Activated CD4-positive, alpha-beta T cell treated with anti-CD3 and anti-CD28 coated beads, Interleukin-2, amount 10 ng/mL, durations not matched to agents 7 days and 5 days (primary cell): ENCODE measurements at places on chromosomes 5 and 9. TPM values are rescaled to one million over a fixed set of nuclear protein-coding genes. Genes with fewer than 3 reads are reported as not detected.
A peak's percentile ranks its signal among the peaks of the same experiment; 100 is the strongest.

DNA sequence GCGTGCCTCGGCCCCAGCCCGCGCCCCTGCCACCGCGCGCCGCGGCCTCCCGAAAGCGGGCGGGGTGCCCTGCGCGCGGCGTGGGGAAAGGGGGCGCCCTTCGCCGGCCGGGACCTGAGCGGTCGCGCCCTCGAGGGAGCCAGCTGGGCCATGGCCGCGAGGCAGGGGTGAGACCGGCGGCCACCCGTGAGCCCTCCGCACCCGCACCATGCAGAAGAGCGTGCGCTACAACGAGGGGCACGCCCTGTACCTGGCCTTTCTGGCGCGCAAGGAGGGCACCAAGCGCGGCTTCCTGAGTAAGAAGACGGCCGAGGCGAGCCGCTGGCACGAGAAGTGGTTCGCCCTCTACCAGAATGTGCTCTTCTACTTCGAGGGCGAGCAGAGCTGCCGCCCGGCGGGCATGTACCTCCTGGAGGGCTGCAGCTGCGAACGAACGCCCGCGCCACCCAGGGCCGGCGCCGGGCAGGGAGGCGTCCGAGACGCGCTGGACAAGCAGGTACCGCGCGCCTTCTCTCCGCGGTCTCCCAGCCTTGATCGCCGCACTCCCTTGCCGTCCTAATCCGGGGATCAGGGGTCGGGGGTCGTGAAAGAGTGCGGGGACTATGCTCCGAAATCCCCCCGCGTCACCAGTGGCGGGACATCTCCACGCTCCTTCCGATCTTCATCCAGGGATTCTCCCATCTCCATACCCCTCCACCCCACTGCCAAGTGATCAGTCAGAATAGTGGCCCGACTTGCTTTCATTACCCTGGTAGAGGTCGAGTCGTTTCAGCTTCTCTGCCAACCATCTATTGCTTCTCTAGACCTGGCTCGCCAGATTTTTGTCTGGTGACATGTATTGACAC lies 590 bp downstream of the RASGRF2 start:
- peaks cover 10% of the 10 kb centered on the region for H3K27me3 ChIP-seq
- peak overlapping the region; percentile 81 for H3K4me3 ChIP-seq
- peak; percentile 42 for DNase-seq
- H3K27ac ChIP-seq, result peak overlapping the region; percentile 69
- peaks cover 4% of the 10 kb centered on the region for H3K36me3 ChIP-seq

DNA sequence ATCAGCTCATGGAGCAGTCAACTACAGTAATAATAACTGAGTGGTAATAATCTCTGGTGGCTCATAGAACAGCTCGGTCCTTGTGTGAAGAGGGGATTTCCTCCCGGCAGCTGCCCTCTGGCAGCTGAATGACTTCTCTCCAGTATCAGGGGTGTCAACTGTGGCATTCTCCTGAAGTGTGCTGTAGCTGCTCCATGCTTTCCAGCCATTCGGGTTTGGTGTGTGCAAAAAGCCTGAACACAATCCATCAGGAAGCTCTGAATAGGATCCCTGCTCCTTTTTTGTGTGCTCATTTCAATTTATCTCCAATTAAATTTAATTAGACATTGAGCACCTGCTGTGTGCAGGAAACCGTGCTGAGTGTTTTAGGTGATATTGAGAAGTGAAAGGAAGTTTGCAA lies 59.8 kb upstream of the BARX1 start:
- H3K4me3 ChIP-seq, result no peak overlapping the region
- H3K27ac ChIP-seq, result no peak overlapping the region
- no peak for DNase-seq
- H3K27me3 ChIP-seq, result no peaks in the 10 kb centered on the region
- peaks cover 6% of the 10 kb centered on the region for H3K4me1 ChIP-seq

- no peaks in the 10 kb centered on the region for H3K4me1 ChIP-seq
- H3K36me3 ChIP-seq, result no peaks in the 10 kb centered on the region
- peaks cover 2% of the 10 kb centered on the region for H3K27me3 ChIP-seq
- no peak overlapping the region for H3K4me3 ChIP-seq
- no peak overlapping the region for H3K27ac ChIP-seq
- DNase-seq, result no peak
Observed at GRCh38 chr9:1473956-1474634, 423.9 kb downstream of the DMRT2 start.

DNA sequence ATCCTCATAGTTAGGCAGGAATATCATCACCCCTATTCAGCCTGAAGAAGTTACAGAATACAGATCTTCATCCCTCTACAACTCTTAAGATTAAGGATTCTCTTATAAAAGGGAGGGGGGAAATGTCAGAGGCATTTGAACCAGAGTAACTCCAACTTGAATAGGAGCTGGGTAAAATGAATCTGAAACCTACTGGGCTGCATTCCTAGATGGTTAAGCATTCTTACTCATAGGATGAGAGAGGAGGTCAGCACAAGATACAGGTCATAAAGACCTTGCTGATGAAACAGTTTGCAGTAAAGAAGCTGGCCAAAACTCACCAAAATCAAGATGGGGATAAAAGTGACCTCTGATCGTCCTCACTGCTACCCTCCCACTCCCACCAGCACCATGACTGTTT lies 14.4 kb downstream of the FREM1 start:
- no peak overlapping the region for H3K27ac ChIP-seq
- no peaks in the 10 kb centered on the region for H3K4me1 ChIP-seq
- no peak overlapping the region for H3K4me3 ChIP-seq
- H3K27me3 ChIP-seq, result peaks cover 5% of the 10 kb centered on the region

DNA sequence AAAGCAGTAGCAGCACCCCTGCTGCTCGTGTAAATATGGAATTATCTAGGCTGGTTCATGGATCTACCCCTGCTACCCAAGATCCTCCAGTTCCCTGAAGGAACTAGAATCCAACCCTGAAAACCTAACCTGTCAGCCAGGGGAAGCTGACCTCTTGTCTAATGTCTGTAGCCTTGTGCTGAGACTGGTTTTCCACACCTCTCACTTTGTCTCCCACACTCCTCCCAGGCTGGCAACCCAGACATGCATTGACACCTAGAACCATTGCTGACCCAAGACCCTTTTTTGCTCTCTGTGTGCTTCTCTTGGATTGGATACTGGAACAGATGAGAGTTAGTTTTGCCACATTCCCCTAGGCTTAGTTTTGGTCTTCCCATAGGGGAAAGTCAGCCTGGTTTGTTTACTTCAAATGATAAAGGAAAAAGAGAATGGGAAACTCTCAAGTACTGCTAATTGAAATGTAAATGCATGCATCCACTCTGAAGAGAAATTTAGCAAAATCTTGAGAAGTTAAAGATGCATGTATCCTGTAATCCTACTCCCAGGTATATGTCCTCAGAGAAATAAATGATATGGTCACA lies 36.6 kb upstream of the NR4A3 start:
- no peaks in the 10 kb centered on the region for H3K36me3 ChIP-seq
- no peaks in the 10 kb centered on the region for H3K4me1 ChIP-seq
- DNase-seq, result no peak
- H3K27ac ChIP-seq, result no peak overlapping the region

GRCh38 chr5:54460181-54460919 lies 4.9 kb downstream of the HSPB3 start:
- no peaks in the 10 kb centered on the region for H3K4me1 ChIP-seq
- peaks cover 16% of the 10 kb centered on the region for H3K27me3 ChIP-seq
- no peak overlapping the region for H3K27ac ChIP-seq
- no peaks in the 10 kb centered on the region for H3K36me3 ChIP-seq
- no peak overlapping the region for H3K4me3 ChIP-seq
- DNase-seq, result no peak

- no peaks in the 10 kb centered on the region for H3K36me3 ChIP-seq
- DNase-seq, result no peak
- no peak overlapping the region for H3K4me3 ChIP-seq
- no peak overlapping the region for H3K27ac ChIP-seq
Observed at GRCh38 chr5:149810856-149811255, 80.7 kb downstream of the PPARGC1B start.

GRCh38 chr9:127915801-127916719 lies 781 bp downstream of the ST6GALNAC4 start:
- H3K27me3 ChIP-seq, result no peaks in the 10 kb centered on the region
- H3K4me1 ChIP-seq, result peaks cover 66% of the 10 kb centered on the region
- peak overlapping the region; percentile 87 for H3K27ac ChIP-seq
- DNase-seq, result peak; percentile 44

DNA sequence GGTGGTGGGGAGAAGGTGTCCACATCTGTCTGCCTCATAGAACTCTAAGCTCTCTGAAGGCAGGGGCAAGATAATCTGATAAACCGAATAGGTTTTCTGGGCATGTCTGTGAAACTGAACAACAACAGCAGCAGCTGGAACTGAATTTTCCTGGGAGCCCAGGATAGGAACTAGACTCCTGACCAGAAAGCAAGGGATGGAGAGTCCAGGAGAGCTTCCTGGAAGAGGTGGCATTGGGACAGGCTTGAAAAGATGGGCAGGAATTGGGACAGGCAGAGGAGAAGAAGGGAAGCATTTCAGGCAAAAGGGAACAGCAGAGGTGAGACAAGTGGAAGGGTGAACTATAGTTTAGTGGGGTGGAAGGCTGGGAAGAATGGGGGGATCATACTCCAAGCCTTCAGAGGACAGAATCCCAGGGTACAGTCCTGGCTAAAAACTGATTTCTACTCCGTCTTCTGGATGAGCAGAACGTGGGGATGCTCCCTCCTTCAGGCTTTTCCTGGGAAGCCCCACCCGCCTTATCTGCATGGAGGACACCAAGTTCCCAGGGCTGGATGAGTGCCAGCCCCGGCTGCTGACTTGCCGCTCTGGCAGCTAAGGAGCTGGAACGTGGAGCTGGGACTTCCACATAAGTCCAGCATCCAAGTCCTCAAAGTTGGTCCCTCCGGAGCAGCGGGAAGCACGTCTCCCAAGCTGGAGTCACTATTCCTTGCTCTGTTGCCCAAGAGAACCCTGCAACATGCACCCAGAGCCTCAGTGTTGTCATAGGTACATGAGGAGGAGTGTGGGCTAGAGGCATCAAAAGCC lies 13.9 kb upstream of the KIF12 start:
- H3K36me3 ChIP-seq, result no peaks in the 10 kb centered on the region
- H3K27ac ChIP-seq, result no peak overlapping the region
- no peak overlapping the region for H3K4me3 ChIP-seq
- peaks cover 6% of the 10 kb centered on the region for H3K27me3 ChIP-seq
- no peak for DNase-seq
- no peaks in the 10 kb centered on the region for H3K4me1 ChIP-seq

GRCh38 chr5:32541241-32541640 lies 44.1 kb upstream of the SUB1 start:
- peaks cover 59% of the 10 kb centered on the region for H3K4me1 ChIP-seq
- H3K4me3 ChIP-seq, result no peak overlapping the region
- no peaks in the 10 kb centered on the region for H3K27me3 ChIP-seq

DNA sequence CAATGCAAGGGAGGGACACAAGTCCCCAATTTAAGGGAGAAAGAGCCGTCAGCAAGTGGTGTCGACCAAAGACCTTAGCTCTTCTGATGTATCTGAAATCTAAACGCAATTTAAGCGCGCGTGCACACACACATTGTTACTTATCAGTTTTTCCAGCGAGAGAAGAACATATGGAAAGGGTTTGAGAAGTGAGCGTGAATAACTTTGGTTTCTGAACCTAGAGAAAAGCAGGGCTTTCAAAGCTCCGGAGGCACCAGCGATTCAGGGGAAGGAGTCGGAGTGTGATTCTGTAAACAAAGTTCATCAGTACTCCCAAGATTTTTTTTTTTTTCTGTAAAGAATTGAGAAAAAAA lies 191.8 kb downstream of the MEF2C start:
- H3K4me1 ChIP-seq, result peaks cover 9% of the 10 kb centered on the region
- DNase-seq, result no peak
- H3K4me3 ChIP-seq, result peak overlapping the region; percentile 60
- peaks cover 4% of the 10 kb centered on the region for H3K36me3 ChIP-seq

- peaks cover 11% of the 10 kb centered on the region for H3K27me3 ChIP-seq
- H3K36me3 ChIP-seq, result no peaks in the 10 kb centered on the region
- H3K4me1 ChIP-seq, result no peaks in the 10 kb centered on the region
Observed at GRCh38 chr5:135880278-135880677, 15.4 kb downstream of the IL9 start.

The RLN2 gene
- total RNA-seq, result 2.3 TPM

The PCDHGA10 gene
- not detected for total RNA-seq

The CAMK4 gene
- total RNA-seq, result 138 TPM
